ENCODE measurements at places on chromosomes 5 and 9. TPM values are rescaled to one million over a fixed set of nuclear protein-coding genes. Genes with fewer than 3 reads are reported as not detected.

DNA sequence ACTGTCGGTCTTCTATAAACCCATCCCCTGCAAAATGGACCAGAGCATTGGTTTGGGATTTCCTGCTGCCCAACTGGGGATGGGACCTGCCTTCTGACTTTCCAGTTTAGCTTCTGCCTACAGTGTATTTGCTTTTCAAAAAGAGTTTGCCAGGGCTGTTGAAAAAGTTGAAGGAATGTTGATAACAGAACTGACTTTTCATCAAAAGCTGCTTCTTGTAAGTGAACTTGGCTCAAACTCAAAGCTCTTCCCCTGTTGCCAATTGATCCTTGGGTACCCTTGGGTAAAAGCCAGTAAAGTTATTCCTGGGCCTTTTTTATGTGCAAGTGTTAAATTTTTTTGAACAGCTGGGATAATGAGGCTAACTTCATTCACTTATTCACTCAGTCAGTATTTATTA is 142.9 kb upstream of the SLC30A5 start:
- no peak for DNase-seq

DNA sequence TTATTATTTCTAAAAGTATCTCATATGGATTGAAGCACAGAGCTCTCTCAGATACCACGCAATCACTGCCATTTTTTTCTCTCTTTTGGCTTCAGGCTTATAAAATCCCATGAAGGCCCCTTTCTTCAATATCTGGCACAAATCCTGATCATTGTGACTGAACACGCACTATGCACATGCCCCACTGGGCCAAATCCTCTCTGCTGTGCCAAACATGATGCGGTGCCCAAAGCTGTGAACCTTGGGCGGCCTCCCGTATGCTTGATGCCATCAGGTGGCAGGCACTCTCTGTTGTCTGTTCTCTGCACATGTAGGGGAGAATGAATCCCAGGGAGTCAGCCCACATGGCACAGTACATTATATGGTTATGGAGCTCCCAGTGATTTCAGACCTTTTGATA is 375.0 kb upstream of the RGMB start:
- no peak for DNase-seq

- DNase-seq = no peak
Measured at GRCh38 chr5:72468024-72468423, 39.2 kb downstream of the ZNF366 start.

DNA sequence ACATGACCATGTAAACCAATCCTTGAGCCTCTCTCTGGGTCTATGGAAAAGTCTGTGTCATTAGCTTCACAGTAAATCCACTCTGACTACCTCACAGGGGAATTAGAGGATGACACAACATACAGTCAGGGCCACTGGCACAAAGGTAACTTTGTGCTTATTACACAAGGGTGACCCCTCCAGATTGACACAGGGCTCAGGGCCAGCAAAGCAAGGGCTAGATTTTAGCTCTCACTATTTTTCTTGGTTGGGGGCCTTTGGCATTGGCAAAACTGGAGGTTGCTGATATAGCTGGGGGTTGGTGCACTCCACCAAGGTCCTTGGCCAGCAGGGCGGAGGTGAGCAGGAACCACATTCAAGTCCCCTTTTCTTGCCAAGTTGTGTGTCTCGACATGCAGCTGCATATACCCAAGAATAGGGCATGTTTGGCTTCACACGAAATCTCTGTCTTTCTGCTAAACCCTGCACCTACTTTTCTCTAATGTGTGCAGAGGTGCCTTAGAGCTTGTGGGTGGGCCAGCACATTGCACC is 15.2 kb upstream of the OSMR start:
- no peak for DNase-seq

- no peak for DNase-seq
Measured at GRCh38 chr5:171323806-171324632, 15.0 kb downstream of the TLX3 start.

GRCh38 chr5:138596105-138596881 is 21.1 kb upstream of the HSPA9 start:
- DNase-seq = no peak

GRCh38 chr9:120289990-120290975 is 289.7 kb downstream of the CDK5RAP2 start:
- no peak for DNase-seq

- DNase-seq = no peak
Measured at GRCh38 chr9:32180597-32180996, 203.8 kb upstream of the ACO1 start.

DNA sequence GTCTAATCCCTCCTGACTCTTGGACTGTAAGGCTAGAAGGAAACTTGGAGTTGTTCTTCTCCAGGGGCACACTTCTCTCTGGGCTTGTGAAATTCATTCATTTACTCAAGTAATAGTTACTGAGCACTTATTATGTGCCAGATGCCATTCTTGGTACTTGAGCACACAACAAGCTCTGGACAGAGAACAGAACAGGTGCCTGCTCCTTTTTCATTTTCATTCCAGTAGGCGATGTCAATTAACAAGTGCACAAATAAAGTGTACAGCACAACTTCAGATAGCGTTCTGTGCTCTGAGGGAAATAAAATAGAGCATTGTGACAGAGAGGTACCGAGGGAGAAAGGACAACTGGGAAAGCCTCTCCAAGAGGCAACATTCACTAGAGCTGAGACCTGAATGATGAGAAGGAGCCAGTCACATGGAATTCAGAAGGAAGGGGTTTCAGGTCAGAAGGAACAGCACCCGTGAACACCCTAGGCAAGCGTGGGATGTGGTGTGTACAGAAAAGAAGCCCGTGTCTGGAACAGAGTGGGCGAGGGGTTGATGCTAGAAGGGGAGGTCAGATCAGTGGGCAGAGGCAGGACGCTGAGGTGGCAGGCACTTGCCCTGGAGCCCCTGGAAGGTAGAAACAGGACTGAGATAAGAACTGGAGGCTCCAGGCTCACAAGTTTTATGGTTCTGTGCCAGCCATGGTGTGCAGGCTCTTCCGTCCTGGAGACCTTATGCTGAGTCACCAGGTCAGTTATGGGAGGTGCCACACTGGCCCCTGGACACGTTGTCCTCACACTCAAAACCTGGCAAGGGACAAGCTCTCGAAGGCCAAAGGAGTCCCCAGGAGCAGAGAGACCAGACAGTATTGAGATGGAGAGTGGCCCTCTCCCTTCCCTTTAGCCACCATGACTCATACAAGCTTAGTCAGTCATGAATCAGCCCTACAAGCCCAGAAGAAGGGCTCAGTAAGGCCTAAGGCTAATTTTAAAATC is 7.2 kb upstream of the ABLIM3 start:
- DNase-seq = peak; percentile 81

DNA sequence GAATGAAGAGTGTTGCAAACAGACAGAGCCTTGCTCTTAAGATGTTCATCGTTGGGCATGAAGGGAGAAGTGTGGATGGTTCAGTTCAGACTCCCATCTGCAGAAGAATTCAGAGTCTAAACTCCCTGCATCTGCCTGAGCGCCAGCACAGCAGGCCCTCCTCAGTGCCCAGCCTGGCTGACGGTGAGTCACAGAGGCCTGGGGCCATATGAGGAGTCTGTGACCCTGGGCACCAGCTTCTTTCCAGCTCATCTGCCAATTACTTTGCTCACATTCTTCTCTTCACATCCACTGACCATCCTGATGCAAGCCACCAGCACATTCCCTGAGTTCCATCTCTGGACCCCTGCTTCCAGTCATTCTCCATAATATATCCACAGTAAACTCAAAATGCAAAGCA is 401.1 kb upstream of the TRPC7 start:
- DNase-seq = no peak

GRCh38 chr9:3920604-3921582 is 379.0 kb downstream of the GLIS3 start:
- no peak for DNase-seq

DNA sequence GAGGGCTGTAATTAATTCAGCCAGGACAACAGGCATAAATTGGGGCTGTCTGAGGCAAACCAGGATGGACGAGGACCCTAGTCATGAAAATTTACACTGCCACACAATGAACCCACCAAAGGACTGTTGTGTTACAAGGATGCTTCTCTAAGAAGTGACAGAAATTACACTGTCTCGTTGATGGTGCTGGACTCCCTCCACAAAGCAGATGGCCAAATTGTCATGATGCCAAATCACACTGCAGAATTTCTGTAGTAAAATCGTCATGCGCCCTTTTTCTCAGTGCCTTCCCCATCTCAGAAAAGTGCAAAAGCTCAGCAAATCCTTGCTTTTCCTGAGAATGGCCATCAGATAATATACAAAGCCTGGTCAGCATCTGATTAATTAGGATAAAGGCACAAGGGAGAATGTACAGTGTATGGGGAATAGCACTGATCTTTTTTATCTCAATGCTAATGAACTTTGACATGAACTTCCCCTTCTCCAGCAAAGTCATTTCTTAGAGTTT is 545.8 kb downstream of the CSNK1G3 start:
- no peak for DNase-seq

DNA sequence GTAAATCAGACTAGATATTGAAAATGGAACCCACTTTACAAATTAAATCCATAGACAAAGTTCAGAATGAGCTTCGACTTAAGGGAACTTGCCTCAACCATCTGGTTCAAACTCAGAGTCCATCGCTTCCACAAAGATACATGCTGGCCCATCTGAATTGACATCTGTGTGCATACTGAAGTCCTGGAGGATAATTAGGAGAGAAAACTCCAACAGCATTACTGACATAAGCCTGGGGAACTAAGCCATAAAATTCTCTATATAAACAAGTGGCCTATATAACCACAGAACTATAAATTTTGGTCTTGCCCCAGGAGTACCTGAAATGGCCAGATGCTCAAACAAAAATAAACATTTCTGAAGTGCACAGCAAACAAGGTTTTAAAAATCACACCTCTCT is 94.4 kb downstream of the IZUMO3 start:
- no peak for DNase-seq

- DNase-seq = peak; percentile 46
Measured at GRCh38 chr9:123421186-123421585, 65.2 kb downstream of the CRB2 start.

DNA sequence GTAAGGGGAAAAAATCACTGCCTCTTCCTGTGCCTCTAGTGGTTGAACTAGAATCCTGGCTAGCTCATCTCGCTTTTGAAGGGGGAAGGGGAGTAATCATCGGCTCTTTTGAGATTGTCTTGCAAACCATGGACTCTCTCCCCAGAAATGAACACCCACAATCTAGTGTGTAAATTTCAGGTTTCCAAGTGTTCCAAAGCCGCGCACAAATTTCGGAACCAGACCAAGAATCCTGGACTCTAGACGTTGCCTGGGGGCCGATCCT is 4.9 kb upstream of the FOXE1 start:
- no peak for DNase-seq

GRCh38 chr9:96482476-96482875 is 32.5 kb downstream of the HABP4 start:
- DNase-seq = no peak

DNA sequence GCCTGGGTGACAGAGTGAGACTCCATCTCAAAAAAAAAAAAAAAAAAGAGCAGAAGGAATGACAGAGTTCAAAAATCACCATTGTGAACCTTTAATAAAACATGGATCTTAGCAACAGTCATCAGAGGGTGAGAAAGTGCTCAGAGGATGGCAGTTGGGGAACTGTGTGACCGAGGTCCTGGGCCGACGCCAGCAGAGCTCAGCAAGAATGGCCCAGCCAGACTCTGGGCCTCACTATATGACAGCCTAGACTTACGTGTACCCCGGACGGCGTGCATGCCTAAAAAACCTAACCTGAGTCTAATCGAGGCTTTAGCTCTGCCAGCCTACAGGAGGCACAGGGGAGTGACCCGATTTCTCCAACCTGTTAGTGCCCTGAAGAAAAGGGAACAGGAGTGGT is 64.3 kb downstream of the MVB12B start:
- no peak for DNase-seq

GRCh38 chr5:9347541-9348295 is 198.2 kb downstream of the SEMA5A start:
- DNase-seq = no peak

GRCh38 chr9:116549786-116550660 is 137.1 kb upstream of the TRIM32 start:
- no peak for DNase-seq

- DNase-seq = no peak
Measured at GRCh38 chr5:133520991-133521706, 91.2 kb downstream of the FSTL4 start.

GRCh38 chr5:133751846-133752245 is 139.5 kb upstream of the FSTL4 start:
- DNase-seq = no peak

DNA sequence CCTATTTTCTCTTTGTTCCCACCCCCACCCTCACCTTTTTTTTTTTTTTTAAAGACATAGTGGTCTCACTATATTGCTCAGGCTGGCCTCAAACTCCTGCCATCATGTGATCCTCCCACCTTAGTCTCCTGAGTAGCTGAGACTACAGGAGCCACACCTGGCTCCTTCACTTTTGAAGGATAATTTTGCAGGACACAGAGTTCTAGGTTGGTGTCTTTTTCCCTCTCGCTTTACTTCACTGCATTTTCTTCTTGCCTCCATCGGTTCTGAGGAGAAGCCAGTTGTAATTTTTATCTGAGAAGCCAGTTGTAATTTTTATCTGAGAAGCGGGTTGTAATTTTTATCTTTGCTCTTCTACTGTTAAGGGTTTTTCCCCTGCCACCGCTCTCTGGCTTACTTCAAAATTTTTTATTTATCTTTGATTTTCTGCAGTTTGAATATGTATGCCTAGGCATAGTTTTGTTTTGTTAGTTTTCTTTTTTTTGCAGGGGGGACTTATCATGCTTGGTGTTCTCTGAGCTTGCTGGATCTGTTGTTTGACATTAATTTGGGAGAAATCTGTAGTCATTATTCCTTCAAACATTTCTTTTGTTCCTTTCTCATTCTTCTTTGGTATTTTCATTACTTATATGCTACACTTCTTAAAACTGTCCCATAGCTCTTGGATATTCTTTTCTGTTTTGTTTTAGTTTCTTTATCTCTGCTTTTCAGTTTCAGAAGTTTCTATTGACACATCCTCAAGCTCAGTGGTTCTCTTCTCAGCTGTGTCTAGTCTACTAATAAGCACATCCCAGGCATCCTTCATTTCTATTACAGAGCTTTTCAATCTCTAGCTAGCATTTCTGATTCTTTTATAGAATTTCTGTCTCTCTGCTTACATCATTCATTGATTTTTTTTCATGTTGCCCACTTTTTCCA is 148.2 kb upstream of the CHD1 start:
- no peak for DNase-seq

PCDHAC1 gene
- 0.19 TPM for total RNA-seq

SLCO6A1 gene
- total RNA-seq = not detected

TNFSF8 gene
- total RNA-seq = 0.86 TPM

C9orf50 gene
- 0.22 TPM for total RNA-seq

HMMR gene
- total RNA-seq = 0.46 TPM

PCDHA9 gene
- 0.03 TPM for total RNA-seq

STPG3 gene
- total RNA-seq = not detected
